PC-3 (cell line): ENCODE measurements at places on chromosomes 7 and 10. TPM values are rescaled to one million over a fixed set of nuclear protein-coding genes. Genes with fewer than 3 reads are reported as not detected.

DNA sequence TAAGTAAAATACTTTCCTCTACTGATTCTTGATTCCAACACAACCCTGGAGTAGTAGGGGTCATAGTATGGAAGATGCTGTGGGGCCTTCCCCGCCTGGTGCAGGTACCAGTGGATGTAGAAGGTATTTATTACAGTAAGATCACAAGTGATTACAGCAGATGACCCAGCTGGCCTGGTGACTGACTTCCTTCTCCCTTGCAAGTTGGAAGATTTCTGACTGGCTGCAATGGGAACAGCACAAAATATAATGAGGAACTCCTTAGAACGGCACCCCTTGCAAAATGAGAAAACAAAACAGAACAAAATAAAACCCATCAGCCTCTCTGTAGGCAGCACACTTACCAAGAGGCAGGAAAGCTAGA lies 61.7 kb upstream of the TARP start:
- DNase-seq: no peak

DNA sequence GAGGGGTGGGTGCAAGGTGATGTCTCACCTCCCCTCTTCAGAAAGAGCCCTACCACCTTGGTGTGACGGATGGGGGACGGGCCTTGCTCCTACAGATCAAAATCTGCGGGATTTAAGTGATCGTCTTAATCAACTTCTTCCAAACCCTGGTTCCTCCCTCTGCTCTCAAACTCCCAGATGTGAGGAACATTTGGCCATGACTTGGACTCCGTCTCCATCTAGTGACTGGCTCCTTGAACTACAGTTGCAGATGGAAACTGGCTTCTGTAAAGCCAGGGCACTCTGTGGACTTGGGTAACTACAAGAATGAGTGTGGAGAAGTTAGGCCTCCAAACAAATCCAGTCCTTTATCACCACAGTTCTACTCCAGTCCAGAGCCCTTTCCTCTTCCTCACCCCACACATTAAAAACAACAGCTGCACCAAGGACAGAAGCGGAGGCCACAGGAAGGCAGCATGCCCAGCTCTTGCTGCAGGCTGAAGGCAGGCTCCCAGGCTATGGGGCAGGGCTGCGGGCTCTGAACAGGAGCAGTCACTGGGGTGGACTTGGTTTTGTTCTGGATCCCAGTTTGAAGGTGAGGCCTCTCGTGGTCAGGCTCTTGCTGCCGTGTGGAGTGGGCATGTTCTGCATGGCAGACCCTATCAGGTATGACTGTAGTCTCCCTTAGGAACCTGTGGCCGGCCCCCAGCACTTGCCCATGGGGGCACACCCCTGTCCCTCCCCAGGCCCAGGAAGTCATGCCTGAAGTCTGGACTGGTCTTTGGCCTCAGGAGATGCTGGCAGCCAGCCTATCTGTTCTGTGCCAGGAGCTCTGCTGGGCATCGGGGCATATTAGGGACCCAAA lies 79.4 kb downstream of the VWC2 start:
- peak; percentile 74 for DNase-seq

DNA sequence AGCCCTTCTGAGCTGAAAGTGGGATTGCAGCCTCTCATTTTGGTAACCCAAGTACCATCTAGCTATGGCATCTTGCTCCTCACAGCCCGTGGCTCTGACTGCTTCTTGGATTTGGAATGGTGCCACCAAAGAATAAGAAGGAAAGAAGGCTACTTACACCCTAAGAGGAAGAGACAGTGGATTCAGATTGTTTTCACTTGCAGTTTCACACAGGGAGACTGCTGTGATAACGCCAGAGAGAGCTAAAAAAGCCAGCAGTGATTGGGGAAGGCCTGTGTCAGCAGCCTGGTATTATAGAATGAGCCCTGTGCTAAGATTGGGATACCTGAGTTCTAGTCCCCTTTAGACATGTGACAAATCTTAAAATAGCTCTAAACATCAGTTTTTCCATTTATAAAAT lies 3.6 kb upstream of the LRRC4 start:
- no peak for DNase-seq

DNA sequence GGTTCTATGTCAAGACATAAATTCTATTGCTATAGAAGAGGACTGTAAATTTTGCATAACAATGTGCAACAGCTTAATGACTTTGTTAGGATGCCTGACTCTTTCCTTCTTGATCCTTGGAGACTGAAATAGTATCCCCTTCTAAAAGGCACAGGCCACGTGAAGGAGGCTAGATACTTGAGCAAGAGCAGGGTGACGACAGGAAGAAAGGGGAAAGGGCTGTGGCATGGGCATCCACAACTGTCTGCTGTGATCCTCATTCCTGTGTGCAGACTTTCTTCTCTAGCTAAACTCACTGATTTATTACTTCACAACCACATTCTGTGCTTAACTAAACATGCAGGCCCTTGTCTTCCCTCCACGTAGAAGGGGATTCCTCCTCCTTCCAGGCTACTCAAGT lies 1111.8 kb upstream of the C7orf33 start:
- no peak for DNase-seq

The PKD2L1 gene
- total RNA-seq: not detected in 2 replicates

The MSS51 gene
- 3.2 and 3.5 TPM in 2 replicates for total RNA-seq

The IL6 gene
- 110 and 113 TPM in 2 replicates for total RNA-seq
